Activated CD4-positive, alpha-beta T cell treated with anti-CD3 and anti-CD28 coated beads for 4 hours (primary cell): ENCODE measurements at places on chromosomes 1 and 21.

GRCh38 chr1:107139833-107140702 lies 771 bp upstream of the NTNG1 start:
- no peak for DNase-seq

- no peak for DNase-seq
Measured at GRCh38 chr21:42061195-42061985, 9.7 kb upstream of the UMODL1 start.

DNA sequence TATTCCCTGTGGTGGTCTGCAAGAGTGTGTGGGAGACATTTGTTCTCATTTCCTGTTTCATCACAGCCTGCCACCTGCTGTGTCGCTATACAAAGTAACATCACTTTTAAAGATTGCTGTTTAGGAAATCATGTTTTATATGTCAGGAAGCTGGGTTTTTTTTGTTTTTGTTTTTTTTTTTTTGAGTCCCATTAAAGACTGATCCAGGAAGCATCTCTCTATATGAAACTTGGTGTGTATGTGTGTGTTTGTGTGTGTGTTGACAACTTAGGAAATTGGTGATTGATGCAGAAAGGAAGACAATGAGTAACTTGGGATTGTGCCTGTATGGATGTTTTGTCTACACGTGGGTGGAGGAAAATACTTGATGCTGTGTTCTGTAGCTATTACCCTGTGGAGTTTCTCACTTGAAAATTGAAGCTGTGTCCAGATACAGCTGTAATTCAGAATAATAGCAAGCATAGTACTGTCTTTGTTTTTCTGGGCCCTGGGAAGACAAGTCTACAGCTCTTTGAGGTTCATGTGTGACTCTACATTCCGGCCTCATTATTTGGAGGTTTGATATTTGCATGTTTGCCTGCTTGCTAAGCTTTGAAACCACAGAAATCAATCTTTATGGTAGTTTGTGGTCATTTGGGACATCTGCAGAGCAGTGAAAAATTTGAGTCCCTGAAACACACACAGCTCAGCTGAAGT lies 47.9 kb downstream of the LAMC1 start:
- DNase-seq, result no peak

DNA sequence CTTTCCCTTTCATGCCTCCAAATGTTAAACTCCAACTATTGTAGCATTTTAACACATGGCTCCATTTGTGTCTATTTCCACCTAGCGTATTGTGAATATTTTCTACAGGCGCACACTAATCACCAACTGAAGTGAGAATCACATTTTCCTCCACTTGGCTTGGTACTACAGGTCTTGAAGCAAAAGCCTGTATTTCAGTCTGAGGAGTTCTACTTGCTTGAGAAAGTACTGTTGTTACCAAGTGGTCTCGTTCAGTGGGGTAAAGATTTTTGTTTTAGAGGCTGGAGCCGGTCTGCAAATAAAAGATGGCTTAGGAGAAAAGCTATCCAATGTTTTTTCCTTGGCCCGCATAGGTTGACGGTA lies 550 bp upstream of the PTBP2 start:
- DNase-seq, result no peak

DNA sequence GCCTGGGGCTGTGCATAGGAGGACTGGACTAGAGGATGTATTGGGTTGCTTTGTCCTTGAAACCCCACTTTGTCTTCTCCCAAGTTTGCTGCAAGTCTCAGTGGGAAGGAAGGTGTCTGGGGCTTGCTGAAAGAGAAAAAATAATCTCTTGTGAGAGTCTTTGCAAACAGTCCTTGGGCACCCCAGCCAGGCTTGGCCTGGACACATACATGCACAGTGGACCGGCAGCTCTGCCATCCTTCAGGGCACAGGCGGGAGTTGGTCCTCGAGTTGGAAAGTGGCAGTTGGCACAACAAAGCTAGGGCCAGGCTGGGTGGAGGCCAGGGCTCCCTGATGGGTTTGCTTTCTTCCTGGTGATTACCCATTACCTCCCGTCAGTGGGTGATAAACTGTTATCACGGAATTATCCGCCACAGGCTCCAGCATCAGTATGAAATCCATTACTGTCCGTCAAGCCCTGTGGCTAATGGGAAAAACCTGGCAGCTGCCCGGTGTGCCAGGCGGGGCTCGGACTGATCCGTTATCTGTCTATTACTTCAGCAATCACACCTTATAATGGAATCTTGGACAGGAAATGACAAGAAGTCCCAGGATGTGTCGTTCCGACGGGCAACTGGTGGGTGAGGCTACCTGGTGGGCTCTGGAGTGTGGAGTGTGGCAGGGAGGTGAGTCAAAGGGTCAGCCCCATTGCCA lies 265.7 kb downstream of the GRIK3 start:
- DNase-seq, result no peak

DNA sequence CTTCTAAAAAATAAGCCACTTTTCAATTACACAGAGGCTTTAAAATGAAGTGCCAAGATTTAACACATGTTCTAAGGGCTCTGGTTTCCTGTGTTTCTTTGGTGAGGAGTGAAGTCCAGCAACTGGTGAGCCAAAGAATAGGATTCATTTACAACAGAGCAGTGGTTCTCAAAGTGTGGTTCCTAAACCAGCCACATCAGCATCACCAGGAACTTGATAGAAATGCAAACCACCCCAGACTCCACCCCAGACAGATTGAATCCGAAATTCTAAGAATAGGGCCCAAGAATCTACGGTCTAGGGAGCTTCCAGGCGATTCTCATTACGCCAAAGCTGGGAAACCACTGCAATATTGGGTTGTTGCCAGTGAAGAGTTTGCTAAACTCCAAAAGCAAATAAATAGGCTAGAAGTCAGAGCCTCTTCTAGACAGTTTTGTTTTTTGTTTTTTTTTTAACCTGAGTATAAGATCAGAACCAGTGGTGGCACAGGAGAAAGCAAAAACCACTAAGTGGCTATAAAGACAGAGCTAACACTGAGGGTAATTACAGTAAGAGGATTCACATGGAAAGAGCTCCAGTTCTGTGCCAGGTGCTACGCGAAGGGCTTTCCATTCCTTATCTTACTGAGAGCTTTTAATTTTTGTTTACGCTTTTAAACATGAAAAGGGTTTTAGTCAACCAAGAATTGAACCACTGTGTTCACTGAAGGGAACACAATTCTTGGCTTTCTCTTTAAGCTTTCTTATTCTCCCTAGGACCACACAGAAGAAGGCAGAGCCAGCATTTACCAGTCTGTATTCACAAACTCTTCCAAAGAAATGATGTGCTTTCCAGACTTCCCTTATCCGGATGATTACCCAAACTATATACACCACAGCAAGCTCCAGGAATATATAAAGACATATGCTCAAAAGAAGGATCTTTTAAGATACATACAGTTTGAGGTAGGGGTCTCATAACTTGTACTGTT lies 42.4 kb upstream of the FMO2 start:
- no peak for DNase-seq

DNA sequence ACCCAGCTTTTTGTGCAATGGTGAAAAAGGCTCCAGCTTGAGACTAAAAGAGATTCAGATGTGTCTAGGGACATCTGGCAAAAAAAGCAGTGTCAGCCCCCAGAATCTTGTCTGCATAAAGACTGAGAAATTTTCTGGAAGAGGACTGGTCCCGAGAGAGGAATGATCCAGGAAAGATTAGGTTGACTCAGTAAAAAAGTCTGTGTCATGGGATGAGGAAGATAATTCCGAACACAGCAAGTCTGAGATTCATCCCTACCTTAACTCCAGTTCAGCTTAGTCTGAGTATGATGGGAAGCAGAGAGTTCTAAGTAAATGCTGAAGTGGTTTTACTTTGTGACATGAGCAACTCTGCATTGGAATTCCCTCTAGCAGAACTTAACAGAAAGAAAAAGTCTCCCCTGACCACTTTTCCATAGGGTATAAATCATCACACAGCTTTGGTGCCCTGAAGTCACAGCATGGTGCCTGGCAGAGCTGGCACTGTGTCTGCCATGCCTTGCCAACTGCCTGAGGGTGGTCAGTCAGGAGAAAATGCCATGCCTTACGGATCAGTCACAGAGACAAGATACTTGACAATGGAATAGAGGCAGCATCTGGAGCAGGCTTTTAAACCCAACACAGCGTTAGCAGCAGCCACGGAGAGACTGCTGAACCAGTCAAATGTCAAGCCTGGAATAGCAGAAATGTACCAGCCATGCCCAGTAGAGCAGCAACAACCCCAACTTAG lies 153.4 kb downstream of the ZC3H11B start:
- DNase-seq, result no peak

GRCh38 chr21:43301409-43302061 lies 125.4 kb downstream of the SIK1 start:
- no peak for DNase-seq

- DNase-seq, result no peak
Measured at GRCh38 chr1:194342484-194343262, 1156.3 kb upstream of the B3GALT2 start.

DNA sequence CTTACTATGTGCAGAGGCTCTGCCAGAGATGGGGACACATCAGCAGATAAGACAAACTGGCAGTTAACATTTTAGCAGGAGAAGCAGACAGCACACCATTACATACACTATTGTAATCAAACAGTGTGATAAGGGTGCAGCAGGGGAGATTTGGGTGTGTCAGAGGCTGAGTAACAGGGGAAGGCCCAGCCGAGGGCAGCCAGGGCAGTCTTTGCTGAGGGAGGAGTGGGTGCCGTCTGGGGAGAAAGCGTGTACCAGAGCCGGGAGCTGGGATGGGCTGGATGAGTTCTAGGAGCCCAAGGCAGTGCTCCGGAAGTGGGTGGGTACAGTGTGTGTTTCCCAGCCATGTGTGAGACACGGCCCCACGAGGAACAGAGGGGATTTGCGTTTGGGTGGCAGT lies 31.2 kb downstream of the KCNA10 start:
- no peak for DNase-seq

- DNase-seq, result no peak
Measured at GRCh38 chr1:78427506-78427905, 63.3 kb upstream of the PTGFR start.

DNA sequence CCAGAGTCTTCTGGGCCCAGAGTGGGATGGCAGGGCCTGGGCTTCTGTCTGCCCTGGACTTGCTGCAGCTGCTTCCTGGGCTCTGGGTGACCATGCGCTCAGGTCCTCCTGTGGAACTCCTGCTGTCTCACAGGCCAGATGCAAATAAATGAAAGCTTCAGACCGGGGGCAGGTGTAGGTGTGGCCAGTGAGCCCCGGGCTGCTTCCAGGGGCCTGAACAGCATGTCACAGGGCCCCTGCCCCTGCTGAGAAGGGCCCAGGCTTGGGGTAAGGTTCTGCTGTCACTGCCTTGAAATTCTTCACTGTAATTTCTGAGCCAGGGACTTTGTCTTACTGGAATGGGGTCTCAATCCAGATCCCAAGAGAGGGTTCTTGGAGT lies 2.5 kb upstream of the PKNOX1 start:
- DNase-seq, result no peak
